Camera-type eye (tissue), 1 donor: ENCODE measurements at places on chromosomes 3 and 15. TPM values are rescaled to one million over a fixed set of nuclear protein-coding genes. Genes with fewer than 3 reads are reported as not detected.

Gene PRTG
- total RNA-seq: 34.4 TPM

Gene PCOLCE2
- 14.8 TPM for total RNA-seq

Gene INO80
- total RNA-seq: 38.1 TPM

Gene GOLGA8Q
- total RNA-seq: 5.9 TPM

Gene RNF7
- total RNA-seq: 50.4 TPM

Gene STAB1
- total RNA-seq: 53.9 TPM

Gene MEGF11
- total RNA-seq: 17.7 TPM

Gene STRC
- 5.1 TPM for total RNA-seq

Gene DNAJA4
- 30.6 TPM for total RNA-seq

Gene KCNH8
- 8.2 TPM for total RNA-seq

Gene CFAP20DC
- 9.5 TPM for total RNA-seq

Gene TEX9
- total RNA-seq: 43.3 TPM

Gene PLIN1
- total RNA-seq: 1.5 TPM

Gene SLC12A1
- total RNA-seq: 2.1 TPM

Gene ITIH3
- total RNA-seq: 0.66 TPM

Gene LYZL4
- total RNA-seq: not detected

Gene WDR72
- total RNA-seq: 1.4 TPM

Gene CORO2B
- total RNA-seq: 43.0 TPM

Gene ONECUT1
- 21.3 TPM for total RNA-seq

Gene SLC7A14
- 4.5 TPM for total RNA-seq
